ENCODE measurements at places on chromosomes 2 and 18. TPM values are rescaled to one million over a fixed set of nuclear protein-coding genes. Genes with fewer than 3 reads are reported as not detected.

The TIA1 gene
- 47.0 TPM for polyA plus RNA-seq

- no peaks in the 10 kb centered on the region for H3K36me3 ChIP-seq
- H3K4me1 ChIP-seq: no peaks in the 10 kb centered on the region
- no peak overlapping the region for H3K4me3 ChIP-seq
These were observed 122.4 kb upstream of the LINC00305 start for GRCh38 chr18:64271246-64271645.

- no peak for DNase-seq
- H3K36me3 ChIP-seq: peaks cover 17% of the 10 kb centered on the region
- peak overlapping the region; percentile 90 for H3K4me3 ChIP-seq
These were observed 598 bp upstream of the WBP1 start for GRCh38 chr2:74457549-74458131.

DNA sequence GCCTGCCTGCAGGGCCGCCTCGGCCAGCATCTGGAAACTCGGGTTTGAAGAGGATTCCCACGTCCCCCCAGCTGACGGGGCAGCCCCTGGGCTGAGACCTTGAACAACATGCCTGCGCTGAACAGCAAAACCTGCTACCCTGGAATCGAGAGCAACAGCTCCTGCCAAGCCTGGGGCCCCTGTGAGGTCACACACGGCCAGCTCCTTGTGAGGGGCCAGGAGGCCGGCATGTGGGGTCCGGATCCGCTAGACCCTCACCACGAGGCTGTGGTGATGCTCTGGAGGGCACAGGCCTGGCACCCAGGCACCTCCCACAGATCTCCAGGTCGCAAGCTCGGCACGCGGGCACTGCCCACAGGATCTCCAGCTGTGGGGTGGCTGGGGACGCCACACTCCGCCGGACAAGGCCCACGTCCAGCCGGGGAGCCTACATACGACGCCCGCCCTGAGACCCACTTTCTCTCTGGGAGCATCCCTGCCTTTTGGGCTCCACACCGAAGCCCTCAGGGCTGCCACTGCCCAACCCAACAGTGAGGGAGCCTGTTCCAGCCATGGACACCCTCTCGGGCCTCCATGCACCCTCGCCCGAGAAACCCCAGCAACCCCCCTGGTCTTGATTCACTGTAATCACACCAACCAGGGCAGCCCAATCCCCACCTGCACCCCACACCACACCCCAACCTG, 34.1 kb downstream of the SLC66A2 start:
- DNase-seq: no peak
- H3K27ac ChIP-seq: no peak overlapping the region
- no peaks in the 10 kb centered on the region for H3K4me1 ChIP-seq
- H3K36me3 ChIP-seq: peaks cover 45% of the 10 kb centered on the region
- no peak overlapping the region for H3K4me3 ChIP-seq

DNA sequence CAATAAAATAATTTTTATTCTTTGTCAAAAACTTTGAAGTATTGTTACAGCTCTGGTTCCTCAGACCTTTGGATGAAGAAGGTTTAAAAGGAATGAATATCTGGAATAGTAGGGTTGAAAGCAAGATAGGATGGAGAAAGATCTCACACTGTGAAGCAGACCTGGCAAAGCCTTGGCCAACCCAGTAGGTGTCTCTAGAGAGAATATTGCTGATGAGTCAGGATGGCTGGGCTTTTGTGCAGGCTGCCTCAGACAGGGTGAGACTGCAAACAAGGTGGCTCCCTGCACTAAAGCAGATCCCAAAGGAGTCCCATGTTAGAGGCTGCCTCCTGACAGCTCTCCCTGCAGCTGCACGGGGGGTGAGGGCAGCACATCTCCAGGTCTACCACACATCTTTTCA, 226.0 kb upstream of the ITGA4 start:
- no peak for DNase-seq
- peaks cover 6% of the 10 kb centered on the region for H3K4me1 ChIP-seq
- no peaks in the 10 kb centered on the region for H3K27me3 ChIP-seq
- no peak overlapping the region for H3K27ac ChIP-seq

DNA sequence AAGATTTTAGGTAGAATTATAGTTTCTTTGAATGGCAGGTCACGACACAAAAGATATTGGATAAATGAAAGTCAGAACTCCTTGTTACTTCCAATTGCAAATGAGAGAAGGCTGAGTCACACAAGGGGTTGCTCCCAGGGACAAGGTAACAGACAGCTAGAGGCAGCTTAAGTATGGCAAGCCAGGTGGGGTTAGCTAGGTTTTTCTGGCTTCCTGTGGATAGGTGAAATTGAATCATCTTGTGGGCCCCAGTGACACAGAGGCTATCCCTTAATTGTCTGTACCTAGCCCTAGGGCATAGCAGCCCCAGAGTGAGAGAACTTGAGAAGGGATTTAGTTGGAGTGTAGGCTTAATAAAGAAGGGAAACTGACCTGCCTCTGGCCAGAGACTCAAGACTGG, 407.7 kb upstream of the SLC8A1 start:
- no peaks in the 10 kb centered on the region for H3K4me1 ChIP-seq
- no peaks in the 10 kb centered on the region for H3K36me3 ChIP-seq
- H3K27me3 ChIP-seq: no peaks in the 10 kb centered on the region
- no peak for DNase-seq
- no peak overlapping the region for H3K27ac ChIP-seq

The POTEI gene
- polyA plus RNA-seq: not detected

GRCh38 chr2:113962692-113963480, 73.0 kb downstream of the ACTR3 start:
- H3K36me3 ChIP-seq: peaks cover 67% of the 10 kb centered on the region
- peaks cover 22% of the 10 kb centered on the region for H3K4me1 ChIP-seq
- no peak for DNase-seq
- H3K27ac ChIP-seq: peak overlapping the region; percentile 43
- no peaks in the 10 kb centered on the region for H3K27me3 ChIP-seq

The ABCB11 gene
- not detected for polyA plus RNA-seq

- H3K4me1 ChIP-seq: peaks cover 3% of the 10 kb centered on the region
- no peak for DNase-seq
- peak overlapping the region; percentile 70 for H3K4me3 ChIP-seq
- H3K36me3 ChIP-seq: no peaks in the 10 kb centered on the region
- H3K27ac ChIP-seq: no peak overlapping the region
These were observed 362.4 kb downstream of the CYRIA start for GRCh38 chr2:16303273-16303577.

The SCN2A gene
- not detected for polyA plus RNA-seq
